ENCODE measurements at places on chromosomes 6 and 20. TPM values are rescaled to one million over a fixed set of nuclear protein-coding genes. Genes with fewer than 3 reads are reported as not detected.
A peak's percentile ranks its signal among the peaks of the same experiment; 100 is the strongest.

GRM1 gene
- not detected for total RNA-seq

SYNJ2 gene
- total RNA-seq: 17.5 TPM

BMP7 gene
- total RNA-seq: not detected

ADGRB3 gene
- total RNA-seq: not detected

ANGPT4 gene
- total RNA-seq: not detected

F13A1 gene
- 0.42 TPM for total RNA-seq

DNA sequence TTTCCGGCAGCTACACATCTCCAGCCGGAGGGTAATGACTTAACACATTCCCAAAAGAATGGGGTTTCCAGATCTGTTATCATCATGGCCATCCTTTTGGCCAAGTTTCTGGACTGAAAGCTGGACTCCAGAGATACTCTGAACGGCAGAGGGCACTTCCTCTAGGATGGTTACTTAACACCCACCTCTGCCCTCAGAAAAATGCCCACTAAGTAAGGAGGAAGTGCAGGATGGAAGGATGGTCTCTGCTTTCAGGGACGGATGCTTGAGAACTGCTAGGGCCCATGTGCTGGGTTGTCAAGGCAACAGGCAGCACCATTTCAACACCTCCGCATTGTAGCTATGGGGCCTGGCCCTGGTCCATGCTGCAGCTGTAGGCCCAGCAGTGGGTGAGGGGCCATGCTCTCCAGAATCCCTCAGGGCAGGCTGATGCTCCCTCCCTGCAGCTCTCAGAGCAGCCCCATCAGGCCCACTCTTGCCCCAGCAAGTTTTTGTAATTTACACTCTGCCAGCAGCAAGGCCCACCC lies 16.5 kb upstream of the TGM3 start:
- no peak for DNase-seq

DNA sequence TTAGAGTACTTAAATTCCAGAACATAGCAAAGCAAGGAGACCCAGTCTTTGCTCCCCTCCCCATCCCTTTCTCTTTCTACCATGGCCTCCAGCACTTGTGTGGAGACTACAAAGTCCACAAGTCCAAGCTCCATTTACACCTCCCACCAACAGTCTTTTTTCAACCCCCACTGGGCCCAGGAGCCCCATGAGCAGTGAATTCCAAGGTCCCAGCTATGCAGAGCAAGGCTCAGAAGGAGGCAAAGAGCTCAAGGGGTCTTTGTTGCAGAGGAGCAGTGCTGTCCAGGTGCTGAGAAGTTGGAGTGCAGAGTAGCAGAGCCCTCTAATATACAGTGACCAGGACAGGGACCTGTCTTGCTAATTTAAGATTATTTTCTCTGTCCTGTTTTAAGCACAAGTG lies 9.0 kb downstream of the PAK5 start:
- no peak for DNase-seq

- DNase-seq: no peak
Measured at GRCh38 chr6:1538369-1538768, 71.3 kb upstream of the FOXC1 start.

DNA sequence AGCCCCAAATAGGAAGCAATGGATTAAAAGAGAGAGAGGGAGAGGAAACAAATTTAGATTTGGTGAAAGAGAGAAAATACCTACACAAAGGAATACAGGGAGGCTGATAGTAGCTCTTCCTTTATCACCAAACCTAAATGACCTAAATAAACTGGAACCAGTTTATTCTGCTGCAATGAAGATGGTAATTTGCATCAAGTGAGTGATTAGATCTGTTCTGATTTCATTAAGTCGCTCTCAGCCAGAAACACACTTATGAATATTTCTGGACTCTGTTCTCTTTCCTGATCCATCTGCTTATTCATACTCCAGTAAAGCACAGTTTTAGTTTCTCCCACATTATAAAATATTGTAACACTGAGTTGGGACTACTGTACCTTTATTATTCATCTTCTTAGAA lies 83.4 kb upstream of the BMP5 start:
- no peak for DNase-seq

- DNase-seq: no peak
Measured at GRCh38 chr6:133101790-133102189, 139.4 kb upstream of the EYA4 start.

DNA sequence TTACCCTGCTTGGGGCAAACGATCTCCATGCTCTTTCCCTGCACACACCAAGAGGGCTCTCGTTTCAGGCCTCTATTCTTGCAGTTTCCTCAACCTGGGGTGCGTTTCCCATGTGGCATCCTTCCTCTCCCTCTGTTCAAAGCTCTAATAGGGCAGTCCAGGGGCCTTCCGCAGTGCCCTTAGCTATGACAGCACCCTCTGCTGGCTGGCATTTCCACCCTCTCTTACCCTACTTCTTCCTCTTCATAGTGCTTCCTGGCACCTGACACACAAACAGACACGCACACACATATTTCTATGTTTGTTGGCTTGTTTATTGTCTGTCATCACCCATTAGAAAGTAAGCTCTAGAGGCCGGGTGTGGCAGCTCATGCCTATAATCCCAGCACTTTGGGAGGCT lies 294.0 kb downstream of the CLIC5 start:
- no peak for DNase-seq

- no peak for DNase-seq
Measured at GRCh38 chr6:40720375-40720748, 133.2 kb upstream of the LRFN2 start.

- peak; percentile 67 for DNase-seq
Measured at GRCh38 chr6:24581084-24581669, 64.8 kb downstream of the KIAA0319 start.

GRCh38 chr20:13147071-13147963 lies 73.8 kb upstream of the ISM1 start:
- DNase-seq: no peak

DNA sequence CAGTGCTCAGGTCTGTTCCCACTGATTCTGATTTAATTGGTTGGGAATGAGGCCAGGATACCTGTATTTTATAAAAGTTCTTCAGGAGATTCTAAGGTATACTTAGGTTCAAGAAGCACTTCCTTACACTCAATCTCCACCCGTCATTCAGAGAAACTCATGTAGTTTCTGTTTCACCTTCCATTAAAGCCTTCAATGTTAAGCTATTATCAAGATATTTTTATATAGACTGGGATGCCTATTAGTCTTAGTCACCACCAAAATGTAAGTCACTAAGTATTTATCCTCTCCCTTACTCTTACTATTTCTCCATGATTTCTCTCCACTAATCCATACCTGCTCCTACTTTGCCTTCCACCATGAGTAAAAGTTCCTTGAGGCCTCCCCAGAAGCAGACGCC lies 38.1 kb upstream of the GCLC start:
- no peak for DNase-seq

- DNase-seq: no peak
Measured at GRCh38 chr6:83459663-83460062, 28.8 kb upstream of the ME1 start.

Data from CD8-positive, alpha-beta memory T cell (primary cell).